Renal cortical epithelial cell (primary cell): ENCODE measurements at places on chromosomes 2 and 18. TPM values are rescaled to one million over a fixed set of nuclear protein-coding genes. Genes with fewer than 3 reads are reported as not detected.

DNA sequence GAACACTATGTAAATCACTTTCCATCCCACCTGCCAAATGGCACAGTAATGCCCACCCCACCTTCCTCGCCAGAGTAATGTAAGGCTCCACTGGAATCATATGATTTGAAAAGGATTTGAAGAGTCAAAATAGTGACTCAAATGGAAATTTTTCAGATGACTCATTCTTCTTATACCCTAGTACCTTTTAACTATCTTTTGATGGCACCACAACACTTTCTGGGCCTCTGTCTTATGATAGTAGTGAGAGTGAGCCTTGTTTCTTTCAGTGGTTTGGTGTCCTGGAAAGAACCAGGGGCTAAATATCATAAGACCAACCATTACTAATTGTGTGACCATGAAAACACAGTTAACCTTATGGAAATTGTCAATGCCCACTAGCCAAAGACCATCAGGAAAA is 235.4 kb upstream of the SLC14A2 start:
- DNase-seq: peak; percentile 47

GRCh38 chr2:177551989-177552421 is 159.4 kb downstream of the AGPS start:
- DNase-seq: no peak

Gene PKP4
- total RNA-seq: 45.3 and 149 TPM in 2 replicates

DNA sequence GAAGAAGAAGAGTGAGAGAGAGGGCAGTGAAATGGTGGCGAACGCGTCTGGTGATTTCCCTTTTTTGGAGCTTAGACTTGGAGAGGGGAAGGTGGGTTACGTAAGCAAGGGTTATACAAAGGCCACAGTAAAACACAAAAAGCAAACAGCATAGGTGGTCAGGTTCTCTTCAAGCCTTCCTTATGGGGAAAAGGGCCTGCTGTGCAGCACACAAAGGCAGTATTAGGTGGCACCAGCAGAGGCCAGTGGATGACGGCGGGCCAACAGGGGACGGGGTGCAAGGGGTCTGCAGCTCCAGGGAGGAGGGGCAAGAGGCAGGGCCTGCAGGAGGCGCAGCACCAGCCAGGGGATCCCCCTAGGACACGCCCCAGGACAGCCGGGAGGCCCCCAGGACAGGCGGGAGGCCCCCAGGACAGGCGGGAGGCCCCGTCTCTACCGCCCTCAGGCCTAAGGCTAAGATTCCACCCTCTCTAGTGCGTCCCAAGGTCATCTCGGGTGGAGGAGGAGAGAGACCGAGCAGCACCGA is 32.6 kb upstream of the NPC1 start:
- DNase-seq: peak; percentile 74

GRCh38 chr2:235770909-235771820 is 277.3 kb downstream of the AGAP1 start:
- no peak for DNase-seq

Gene POTEC
- 0.52 TPM in 1 of 2 replicates, not detected in the other for total RNA-seq
